ENCODE measurements at places on chromosomes 11 and 22.

DNA sequence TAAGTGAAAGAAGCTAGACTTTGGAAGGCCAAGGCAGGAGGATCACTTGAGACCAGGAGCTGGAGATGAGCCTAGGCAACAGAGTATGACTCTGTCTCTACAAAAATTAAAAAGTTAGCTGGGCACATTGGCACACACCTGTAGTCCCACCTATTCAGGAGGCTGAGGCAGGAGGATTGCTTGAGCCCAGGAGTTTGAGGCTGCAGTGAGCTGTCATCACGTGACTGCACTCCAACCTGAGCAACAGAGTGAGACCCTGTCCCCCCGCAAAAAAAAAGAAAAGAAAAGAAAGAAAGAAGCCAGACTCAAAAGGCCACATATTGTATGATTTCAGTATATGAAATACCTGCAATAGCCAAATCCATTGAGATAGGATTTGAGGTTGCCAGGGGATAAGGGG lies 7.9 kb upstream of the CAPN5 start:
- no peak for DNase-seq

- DNase-seq, result no peak
Observed at GRCh38 chr22:46895753-46896152, 133.3 kb downstream of the TBC1D22A start.

DNA sequence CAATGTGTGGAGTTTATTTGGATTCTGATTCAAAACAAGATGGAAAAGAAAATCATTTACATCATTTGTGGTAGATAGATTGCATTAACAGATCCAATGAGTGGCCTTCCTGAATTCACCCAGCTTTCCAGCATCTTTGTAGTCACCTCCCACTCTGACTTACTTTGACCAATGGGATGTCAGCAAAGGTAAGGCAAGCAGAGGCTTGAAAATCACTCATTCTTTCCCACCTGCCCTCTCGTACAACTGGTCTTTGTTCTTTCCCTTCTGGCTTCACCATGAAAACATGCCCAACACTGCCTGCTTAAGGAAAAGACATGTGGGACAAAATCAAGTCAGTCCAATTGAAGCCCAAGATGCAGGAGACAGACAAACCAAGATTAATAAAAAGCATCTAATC lies 202.1 kb downstream of the TTC28 start:
- DNase-seq, result no peak

- no peak for DNase-seq
Observed at GRCh38 chr22:39534092-39534506, 1.6 kb upstream of the RPS19BP1 start.

- DNase-seq, result no peak
Observed at GRCh38 chr11:36034551-36035331, 90.9 kb downstream of the LDLRAD3 start.

- no peak for DNase-seq
Observed at GRCh38 chr11:120331301-120331996, 4.8 kb upstream of the ARHGEF12 start.

GRCh38 chr11:59801981-59802638 lies 8.5 kb downstream of the MRPL16 start:
- DNase-seq, result no peak

DNA sequence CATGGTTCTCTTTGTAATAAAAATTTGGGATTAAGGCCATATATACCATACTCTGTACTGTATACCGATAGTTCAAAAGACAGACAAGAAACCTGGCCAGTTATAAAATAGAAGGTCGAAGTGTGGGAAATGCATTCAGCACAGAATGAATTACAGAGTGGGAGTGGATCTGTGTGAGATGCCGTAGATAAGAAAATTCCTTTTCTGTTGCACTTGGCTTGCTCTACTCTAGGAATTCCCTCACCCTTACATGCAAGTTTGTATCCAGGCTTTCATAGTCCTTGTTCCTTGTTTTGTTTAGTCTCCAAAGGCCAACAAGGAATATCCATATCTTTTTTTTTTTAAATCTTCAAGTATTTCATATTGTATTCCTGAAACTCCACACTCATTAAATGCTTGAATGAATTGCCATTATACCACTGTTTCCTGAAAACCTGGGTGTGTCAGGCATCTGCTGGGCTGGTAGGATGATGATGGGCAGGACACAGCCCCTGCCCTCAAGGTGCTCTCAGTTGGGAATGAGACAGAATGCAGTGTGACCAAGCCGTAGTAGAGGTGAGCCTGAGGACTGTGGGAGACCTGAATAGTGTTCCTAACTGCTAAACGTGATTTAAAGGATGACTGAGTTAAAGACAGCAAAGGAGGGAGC lies 53.5 kb downstream of the TEAD1 start:
- DNase-seq, result no peak

- DNase-seq, result no peak
Observed at GRCh38 chr11:15977116-15977515, 379.2 kb downstream of the SOX6 start.

- no peak for DNase-seq
Observed at GRCh38 chr11:45423475-45424120, 137.5 kb upstream of the SYT13 start.

DNA sequence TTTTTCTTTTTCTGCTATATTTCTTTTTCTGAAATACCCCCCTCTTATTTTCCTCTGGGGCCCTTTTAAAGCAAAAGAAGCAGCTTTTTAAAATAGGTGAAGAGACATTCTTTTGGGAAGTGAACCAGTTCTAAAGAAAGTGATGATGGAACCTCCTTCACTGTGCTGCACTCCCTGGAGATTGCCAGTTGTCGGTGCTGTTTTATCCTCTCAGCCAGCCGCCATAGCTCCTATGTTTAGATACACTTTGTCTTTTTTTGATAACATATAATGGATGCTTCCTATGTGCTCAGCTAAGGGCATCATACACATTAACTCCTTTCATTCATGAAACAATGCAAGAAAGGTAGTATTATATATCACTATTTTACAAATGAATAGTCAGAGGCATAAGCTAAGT lies 14.0 kb downstream of the CFAP300 start:
- DNase-seq, result no peak

GRCh38 chr11:18236664-18237356 lies at the start of gene SAA4:
Gene SAA4 (minus strand): TSS chr11:18236802. CDS start chr11:18235926, 876 bp downstream.
- DNase-seq, result no peak

DNA sequence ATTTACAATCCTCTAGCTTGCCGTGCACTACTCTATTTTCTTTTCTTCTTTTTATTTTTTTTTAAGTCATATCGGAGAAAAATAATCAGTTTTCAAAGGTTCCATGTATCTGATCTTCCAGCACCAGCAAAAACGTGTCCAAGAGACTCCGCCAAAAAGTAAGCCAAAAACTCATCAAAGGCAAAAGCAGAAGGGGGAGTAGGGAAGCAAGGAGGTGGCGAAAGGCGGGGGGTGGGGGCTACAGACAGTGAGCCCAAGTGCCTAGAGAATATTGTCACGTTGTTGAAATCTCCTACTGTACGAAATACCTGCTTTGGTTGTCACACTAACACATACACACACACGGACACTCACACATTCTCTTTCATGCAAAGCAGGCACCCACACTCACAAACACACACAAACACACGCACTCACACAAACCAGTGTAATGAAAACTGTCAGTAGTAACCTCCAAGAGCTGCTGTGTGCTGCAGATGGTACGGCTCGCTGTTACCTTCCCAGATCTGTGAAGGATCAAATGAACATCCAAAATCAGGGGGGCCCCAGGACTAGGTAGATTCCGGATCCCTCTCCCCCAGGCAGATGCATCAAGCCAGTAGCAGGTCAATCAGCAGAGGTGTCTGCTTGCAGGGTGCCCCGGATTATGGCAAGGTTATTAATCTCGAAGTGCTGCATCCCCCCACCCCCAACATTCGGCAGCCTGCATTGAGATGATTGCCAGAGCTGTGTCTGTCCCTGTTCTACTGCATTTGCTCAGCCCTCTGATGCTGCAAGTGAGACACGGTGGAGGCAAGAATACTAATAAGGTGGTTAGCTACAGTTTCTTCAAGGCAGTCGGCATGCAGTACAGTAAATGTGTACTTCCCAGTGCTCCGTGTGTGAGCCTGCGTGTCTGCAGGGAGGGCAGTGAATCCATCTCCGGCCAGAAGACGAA lies at the start of gene LRRC4C:
Gene LRRC4C (minus strand): TSS at position 188 of the 937 bp plus-strand sequence.
- DNase-seq, result no peak

GRCh38 chr11:73159297-73159696 lies 17.2 kb upstream of the FCHSD2 start:
- no peak for DNase-seq

GRCh38 chr11:335779-336658 lies 15.4 kb upstream of the IFITM3 start:
- no peak for DNase-seq

GRCh38 chr11:77287136-77287535 lies 14.3 kb downstream of the GDPD4 start:
- no peak for DNase-seq

GRCh38 chr11:12110201-12110713 lies at the start of gene MICAL2:
Gene MICAL2 (plus strand): TSS chr11:12110590. CDS start chr11:12162156, 51,566 bp downstream.
- peak; percentile 68 for DNase-seq

DNA sequence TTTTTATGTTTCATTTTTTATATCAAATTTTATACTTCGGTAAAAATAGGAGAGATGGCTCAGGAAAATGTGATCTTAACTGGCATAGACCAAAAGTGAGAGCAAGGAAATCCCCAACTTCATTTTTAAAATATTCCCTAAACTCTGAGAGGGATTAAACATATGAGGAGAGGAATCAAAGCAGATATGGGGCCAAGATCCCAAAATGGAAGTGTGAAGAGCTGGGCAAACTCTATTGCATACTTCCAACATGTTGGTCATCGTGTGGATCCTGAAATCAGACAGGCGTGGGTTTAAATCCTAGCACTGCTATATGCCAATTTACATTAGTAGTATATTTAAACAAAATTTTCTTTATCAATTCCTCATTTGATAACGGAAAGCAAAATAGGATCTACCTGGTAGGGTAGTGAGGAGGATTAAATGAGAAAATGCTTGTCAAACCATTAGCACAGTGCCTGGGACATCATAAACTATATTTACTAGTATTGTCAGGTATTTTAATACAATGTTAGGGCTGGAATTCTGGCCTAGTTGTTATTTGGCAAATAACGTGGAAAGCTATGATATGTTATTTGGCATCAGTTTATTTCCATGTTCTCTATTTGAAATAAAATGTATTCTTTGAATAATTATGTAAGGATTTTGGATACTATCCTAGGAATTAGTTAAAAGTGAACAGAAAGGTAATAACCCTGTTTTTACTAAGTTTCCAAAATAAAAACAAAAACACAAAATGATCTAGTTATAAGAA lies 392.8 kb upstream of the CCDC90B start:
- no peak for DNase-seq

DNA sequence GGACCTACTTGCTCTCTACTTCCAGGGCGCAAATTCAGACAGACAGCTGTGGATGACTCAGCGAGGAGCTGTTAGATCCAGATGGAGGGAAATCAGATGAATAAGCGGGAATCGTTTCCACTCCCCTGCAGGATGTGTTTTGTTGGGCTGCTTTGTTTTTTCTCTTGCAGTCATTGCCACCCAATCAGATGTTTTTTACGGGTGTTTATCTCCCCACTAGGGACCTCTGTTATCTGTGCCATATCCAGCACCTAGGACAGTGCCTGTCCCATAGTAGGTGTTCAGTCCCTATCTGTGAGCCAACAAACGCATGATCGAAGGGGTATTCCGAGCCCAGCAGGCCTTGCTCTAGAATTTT lies 51.1 kb upstream of the PARVG start:
- no peak for DNase-seq

- no peak for DNase-seq
Observed at GRCh38 chr11:882596-882995, 28.0 kb downstream of the CHID1 start.

- no peak for DNase-seq
Observed at GRCh38 chr11:24805671-24806070, 308.8 kb downstream of the LUZP2 start.

DNA sequence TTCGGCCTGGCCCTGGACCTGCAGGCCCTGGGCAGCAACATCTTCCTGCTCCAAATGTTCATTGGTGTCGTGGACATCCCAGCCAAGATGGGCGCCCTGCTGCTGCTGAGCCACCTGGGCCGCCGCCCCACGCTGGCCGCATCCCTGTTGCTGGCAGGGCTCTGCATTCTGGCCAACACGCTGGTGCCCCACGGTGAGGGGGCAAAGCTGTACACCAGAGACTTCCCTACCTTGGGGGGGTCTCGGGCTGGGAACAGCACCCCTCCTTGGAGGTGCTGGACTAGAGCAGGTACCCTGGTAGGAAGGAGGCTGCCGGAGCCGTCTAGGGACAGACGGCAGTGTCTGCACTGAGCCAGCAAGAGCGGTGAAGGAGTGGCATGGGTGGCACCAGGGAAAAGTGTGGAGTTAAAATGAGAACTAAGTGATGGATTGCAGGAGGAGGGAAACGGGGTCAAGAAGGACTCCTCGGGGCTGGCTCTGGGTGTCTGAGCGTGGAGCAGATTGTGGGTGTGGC lies 8.7 kb downstream of the SLC22A12 start:
- DNase-seq, result no peak

Data from neural crest cell (in vitro differentiated cells).